ENCODE measurements at places on chromosomes 3 and 15.

GRCh38 chr15:60374209-60374608 is 23.6 kb downstream of the ANXA2 start:
- no peak for DNase-seq

- DNase-seq: no peak
Observed at GRCh38 chr15:72562878-72563277, 88.7 kb downstream of the ARIH1 start.

DNA sequence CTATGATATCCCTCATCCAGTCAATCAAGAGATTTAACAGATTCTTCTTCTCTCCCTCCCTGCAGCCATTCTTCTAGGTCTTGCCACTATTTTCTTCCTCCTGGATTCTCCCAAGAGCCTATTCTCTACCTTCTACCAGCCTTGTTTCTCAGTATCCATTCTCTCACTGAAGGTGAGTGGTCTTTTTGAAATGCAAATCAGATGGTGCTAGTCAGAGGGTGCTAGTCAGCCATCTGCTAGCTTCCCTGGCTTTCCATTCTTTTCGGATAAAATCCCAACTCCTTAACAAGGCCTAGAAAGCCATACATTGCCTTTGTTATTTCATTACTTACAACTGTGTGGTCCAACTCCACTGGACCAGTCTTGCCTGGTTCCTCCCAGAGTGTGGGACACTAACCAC is 734.3 kb upstream of the CFAP20DC start:
- no peak for DNase-seq

DNA sequence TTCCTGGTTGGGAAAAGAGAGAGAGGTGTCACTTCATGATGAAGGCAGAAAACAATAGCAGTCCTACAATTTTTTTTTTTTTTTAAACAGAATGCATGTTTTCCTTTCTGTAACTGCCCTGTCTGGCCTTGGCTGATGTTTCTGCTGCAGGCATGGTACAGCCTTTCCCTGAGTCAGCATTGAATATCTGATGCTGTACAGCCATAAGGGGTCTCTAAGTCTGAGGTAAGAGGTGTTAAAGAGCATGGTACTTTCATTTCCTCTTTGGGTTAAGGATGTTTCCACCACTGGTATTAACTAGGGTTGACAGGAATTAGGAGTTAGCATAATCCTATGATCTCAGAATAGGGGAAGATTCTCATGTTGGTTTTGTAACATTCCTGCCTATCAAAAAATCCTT is 147.4 kb downstream of the CHST2 start:
- no peak for DNase-seq

DNA sequence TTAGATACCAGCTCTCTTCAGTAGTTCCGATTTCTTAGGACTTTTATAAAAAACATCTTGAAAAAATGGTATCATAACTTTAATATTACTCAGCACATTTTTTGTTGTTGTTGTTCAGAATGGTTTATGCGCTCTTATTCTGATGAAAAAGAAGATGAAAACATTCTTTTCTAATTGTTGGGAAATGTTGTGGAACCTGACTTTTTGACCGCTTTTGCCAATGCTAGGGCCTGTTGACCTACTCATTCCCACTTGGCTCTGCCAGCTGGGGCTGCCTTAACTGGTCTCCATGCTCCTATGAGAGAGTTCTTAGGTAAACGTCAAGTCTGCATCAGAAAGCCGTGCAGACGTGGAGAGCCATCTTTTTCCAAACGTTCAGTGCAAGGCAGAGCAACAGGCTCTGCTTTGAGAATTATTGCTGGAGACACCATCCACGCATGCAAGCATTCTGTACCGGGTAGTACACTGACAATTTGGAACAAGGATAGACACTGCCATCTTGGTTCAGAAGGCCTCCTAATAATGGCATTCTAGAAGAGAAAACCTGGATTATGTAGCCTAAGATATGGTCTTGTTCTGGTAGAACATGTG is 176.8 kb downstream of the GHSR start:
- DNase-seq: no peak

- no peak for DNase-seq
Observed at GRCh38 chr15:89531796-89532537, 35.6 kb upstream of the RHCG start.

DNA sequence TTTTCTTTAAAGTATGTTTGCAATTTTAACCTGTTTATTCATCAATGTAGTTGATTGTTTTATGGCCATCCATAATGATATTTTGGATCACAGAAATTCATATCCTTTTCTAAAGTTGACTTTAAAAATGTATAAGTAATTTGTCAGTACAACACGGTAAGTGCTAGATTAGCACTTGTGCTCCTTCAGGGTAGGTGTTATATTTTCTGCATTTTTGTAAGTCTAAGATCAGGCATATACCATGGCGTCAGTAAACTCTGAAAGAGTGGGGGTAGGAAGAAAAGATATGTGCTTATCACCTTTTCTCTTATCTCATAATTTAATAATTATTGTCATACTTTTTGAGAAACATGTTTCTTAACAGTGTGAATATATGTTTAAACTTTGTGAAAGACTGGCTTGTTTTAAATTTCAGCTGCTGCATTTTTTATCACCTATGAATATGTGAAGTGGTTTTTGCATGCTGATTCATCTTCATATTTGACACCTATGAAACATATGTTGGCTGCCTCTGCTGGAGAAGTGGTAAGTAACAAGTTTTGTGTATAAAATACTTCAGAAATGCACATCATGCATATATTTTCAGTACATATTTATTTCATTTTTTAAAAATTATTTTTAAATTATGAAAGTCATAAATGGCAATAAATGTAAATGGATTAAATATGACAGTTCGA is 22.1 kb downstream of the SLC25A26 start:
- DNase-seq: no peak

- DNase-seq: no peak
Observed at GRCh38 chr3:11481556-11481955, 162.2 kb downstream of the VGLL4 start.

DNA sequence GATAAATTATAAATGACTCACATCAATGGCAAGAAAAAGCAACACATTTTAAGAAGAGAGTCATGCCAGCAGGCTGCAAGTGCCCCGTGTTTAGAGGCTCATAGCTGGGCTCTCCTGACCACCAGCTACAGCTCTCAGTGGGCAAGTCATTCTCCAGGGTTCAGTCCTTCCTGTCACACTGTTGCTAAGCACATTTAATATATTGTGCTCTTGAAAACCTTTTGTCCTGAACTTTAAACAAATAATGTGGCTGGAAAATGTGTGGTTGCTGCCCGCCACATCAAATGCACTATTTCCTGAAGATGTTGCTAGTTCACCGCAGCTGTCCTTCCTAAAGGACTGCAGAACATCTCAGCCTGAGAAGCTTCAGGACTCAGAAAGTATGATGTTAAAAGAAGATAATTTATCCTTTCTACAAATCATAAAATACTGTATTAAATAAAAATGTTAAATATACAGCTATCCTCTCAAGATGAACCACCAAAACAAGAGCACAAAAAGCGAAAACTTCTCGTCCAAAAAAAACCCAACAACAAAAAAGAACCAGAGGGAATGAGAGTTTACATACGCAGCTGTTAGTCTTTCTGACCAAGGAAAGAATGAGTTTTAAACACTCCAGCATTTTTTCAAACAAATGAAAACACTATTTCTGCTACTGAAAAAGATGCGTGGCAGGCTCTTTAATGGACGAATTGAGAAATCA is 951 bp downstream of the TARS3 start:
- peak; percentile 18 for DNase-seq

- DNase-seq: peak; percentile 45
Observed at GRCh38 chr15:81293728-81294515, 30.0 kb downstream of the STARD5 start.

GRCh38 chr3:40268802-40269524 is 40.5 kb upstream of the EIF1B start:
- DNase-seq: no peak

- DNase-seq: no peak
Observed at GRCh38 chr3:67521053-67521646, 133.3 kb downstream of the SUCLG2 start.

DNA sequence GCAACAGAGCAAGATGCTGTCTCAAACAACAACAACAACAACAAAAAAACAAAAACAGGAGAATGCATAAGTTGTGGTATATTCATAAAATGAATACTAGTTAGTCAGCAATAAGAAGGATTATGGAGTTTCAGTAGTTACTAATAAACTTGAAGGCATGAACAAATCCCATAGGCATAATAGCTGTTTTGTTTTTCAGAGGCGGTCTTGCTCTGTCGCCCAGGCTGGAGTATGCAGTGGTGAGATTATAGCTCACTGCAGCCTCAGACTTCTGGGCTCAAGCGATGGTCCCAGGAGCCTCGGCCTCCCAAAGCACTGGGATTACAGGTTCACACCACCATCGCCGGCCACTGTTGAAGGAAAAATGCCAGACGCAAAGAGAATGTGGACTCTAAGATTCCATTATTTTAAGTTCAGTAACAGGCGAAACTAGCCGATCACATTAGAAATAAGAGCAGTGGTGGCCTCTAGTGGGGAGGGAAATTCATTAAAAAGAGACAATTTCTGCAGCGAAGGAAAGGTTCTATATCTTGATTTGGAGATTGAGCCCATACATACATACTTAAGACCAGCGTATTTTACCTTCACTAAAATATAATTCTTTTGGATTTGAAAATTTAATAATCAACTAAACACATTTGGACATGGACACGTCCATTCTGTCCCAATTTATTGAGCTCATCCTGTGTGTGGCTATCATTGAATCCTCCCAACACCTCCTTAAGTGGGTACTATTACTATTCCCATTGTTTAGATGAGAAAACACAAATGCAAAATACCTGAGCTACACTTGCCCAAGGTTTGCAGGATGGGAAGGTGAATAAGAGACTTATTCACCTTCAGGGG is 27.4 kb upstream of the HDAC11 start:
- DNase-seq: peak; percentile 59

- DNase-seq: no peak
Observed at GRCh38 chr15:80121546-80121945, 31.3 kb upstream of the FAH start.
